ENCODE measurements at places on chromosomes 7 and 10.

DNA sequence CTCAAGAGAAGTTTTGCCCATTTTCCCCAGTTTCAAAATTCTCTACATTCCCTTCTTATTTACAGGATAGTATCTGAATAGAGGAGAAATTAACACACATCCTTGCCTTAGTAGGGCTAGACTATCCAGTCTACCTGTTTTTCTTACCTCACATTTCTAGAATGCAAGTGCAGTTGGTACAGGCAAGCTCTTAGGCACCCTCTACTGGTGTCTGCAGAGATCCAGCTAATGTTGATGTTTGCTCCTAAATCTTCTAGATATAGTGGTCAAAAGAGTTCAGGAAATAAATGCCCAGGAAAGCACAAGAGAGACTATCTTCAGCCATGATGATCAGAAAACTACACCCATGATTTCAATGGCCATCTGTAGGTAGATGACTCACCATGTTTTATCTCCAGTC is 205.3 kb downstream of the HTR7 start:
- DNase-seq = no peak

GRCh38 chr10:110263164-110263563 is 41.6 kb downstream of the SMNDC1 start:
- no peak for DNase-seq

GRCh38 chr7:34846976-34847375 is 189.0 kb downstream of the NPSR1 start:
- DNase-seq = no peak

DNA sequence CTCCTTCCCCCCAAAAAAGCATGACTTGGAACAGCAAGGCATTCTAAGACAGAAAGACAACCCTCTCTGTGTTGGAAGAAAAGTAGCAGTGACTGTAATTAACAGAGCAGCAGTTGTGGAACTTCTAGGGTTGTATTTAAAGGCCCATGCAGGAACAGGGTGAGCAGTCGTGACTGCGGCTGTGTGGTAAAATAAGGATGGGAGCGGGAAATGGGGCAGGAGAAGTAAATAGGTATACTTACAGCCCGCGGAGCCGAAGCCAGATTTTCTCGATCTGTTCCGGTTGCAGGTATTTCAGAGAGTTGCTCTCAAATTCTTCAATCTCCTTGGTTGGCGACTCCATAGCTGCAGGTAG is 179 bp downstream of the PDE1C start:
- no peak for DNase-seq

DNA sequence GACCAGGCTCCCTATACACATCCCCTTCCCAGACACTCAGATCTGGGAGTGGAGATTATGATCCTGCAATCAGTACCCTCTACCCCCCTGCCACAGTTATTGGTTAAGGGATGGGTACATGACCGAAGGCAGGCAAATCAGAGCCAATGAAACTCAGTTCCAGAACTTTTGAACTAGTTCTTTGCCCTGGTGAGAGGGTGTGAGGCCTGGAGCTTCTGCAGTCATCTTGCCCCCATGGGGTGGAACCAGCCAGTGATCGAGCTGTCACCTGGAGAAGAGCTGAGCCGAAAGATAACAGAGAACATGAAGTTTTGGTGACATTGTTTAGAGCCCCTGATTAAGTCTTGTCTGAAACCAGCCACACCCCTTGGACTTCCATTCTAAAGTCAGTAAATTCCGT is 88.2 kb upstream of the DUSP5 start:
- no peak for DNase-seq

- DNase-seq = no peak
Measured at GRCh38 chr7:30159698-30160143, 24.9 kb downstream of the MTURN start.

DNA sequence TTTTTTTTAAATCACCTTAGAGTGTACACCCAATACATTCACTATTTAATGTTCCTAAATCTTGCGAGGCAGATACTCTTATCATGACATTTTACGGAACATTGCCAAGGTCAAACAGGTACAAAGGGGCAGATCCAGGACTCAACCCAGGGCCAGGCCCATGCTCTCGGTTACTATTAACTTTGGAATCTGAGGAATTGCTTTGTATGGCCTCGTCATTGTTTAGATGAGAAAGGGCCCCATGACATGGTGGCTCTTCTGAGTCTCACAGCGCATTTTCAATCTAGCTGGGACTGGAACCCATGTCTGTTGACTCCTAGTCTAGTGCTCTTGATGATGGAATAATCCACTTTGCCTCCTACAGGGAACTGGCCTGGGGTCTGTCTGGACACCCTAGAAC is 59.1 kb downstream of the GATA3 start:
- no peak for DNase-seq

GRCh38 chr7:35975851-35976454 is 175.1 kb downstream of the SEPTIN7 start:
- DNase-seq = peak; percentile 65

DNA sequence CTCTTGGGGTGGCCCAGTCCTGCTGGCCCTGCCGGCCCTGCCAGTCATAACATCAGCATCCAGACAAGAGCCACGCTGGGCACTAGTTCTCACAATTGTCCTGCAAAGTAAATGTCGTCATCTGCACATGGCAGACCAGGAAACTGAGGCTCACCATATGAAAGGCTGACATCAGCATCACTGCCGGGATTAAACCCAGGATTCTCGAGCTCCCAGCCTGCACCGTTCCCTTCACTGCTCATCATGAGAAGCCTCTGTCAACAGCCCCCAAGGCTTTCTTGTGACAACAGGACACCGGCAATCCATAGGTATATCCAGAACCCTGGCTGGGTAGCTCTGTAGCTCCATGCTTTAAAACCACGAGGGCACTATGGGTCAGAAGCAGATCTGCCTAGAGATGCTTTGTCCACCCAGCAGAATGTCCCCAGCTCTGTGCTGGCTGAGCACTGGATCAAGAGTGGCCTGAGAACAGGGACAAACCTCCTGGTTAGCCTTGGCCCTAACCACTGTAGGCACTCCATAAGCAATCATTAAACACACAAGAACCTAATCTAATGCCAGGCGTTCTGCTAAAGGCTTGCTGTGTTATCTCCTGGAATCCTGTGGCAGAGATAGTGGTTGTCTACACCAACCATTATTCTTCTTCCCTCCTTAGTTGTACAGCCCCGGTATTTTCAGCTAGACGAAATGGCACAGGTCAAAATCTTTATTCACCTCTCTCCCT is 41.2 kb upstream of the C10orf71 start:
- no peak for DNase-seq

DNA sequence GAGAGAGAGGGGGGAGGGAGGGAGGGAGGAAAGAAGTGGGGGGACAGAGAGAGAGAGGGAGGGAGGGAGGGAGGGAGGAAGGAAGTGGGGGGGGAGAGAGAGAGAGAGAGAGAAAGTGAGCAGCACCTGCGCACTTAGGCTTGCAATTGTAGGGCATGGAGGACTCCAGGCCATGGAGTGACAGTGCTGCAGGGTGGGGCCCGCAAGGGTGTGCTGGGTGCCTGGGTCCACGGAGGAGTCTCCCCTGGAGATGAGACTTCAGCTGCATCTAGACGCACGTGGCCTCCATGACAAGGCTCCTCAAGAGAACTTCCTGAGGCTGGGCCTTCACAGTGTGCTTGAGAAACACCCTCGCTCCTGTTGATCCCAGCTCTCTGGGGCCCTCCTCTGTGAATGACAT is 44.5 kb downstream of the CLRN3 start:
- no peak for DNase-seq

- DNase-seq = no peak
Measured at GRCh38 chr7:65225422-65226006, 148.1 kb upstream of the ZNF92 start.

- DNase-seq = no peak
Measured at GRCh38 chr7:100370303-100370702, 3.0 kb upstream of the PILRA start.

DNA sequence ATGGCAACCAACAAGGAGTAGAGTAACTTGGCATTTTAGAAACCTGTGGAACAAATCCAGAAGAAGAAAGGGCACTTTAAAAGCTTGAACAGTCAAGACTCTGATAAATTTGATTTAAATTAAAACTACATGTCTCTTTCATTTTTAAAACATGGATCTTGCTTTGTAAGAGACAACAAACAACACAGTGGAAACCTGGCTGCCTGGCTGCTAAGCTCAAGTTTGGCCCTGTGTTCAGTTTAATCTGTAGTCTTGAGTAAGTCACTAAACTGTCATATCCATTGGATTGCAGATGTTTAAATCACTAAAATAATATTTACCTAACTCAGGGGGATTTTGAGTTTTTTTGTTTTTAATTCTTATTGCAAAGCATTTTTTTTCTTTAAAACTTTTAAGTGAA is 374.9 kb upstream of the SEMA3D start:
- DNase-seq = no peak

- no peak for DNase-seq
Measured at GRCh38 chr7:124702385-124702784, 63.2 kb downstream of the GPR37 start.

- DNase-seq = no peak
Measured at GRCh38 chr7:117010375-117011133, 57.3 kb downstream of the ST7 start.

GRCh38 chr10:23310404-23310803 is 34.2 kb downstream of the C10orf67 start:
- no peak for DNase-seq

All from right renal pelvis (tissue), 4 donors.